ENCODE measurements at places on chromosomes 1 and 21.

DNA sequence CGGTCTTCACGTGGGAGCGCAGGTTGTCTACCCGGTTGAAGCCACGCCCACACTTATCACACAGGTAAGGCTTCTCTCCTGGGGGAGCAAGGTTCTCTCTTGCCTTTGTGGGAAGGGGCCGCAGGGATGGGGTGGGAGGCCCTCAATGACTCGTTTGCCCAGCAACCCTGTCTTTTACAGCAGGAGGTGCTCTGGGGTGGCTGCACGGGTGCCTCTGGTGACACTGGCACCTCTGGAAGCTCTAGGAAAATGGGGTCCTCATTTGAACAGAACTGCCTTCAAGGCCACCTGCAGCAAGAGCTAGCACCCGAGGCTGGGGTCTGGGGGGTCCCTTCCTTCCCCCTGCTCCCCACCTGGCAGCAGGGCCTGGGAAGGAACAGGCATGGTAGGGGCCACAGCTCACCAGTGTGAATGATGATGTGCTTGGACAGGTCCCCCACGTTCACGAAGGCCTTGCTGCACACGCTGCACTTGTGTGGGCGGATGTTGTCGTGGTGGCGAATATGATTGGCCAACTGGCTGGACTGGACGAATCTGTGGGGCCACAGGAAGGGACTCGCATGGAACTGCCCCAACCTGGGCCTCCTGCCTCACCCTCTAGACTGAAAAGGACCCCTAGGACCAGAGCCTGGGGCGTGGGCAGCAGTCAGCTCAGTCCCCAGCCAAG lies 33.1 kb downstream of the ZBTB17 start:
- no peak for DNase-seq

- no peak for DNase-seq
These were observed 61.3 kb upstream of the PLD5 start for GRCh38 chr1:242585616-242586359.

DNA sequence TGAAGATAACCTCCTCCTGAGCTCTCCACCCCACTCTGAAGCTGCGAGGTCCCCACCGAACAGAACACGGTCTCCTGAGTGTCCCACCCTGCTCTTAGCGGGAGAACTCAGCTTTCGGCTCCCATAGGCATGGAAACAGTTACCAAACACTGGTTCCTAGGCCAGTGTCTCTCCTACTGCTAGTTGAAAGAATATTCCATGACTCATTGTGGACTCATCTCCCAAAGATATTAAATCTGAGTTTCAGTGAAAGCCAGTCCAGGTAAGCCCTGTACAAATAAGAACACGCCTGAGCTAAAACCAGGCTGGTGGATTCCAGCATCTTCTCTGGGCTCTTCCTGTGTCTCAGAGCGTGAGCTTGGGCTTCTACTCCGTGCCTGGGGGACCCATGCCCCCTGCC lies 107.5 kb upstream of the CLDN14 start:
- no peak for DNase-seq

- DNase-seq = no peak
These were observed 14.4 kb upstream of the PSMG1 start for GRCh38 chr21:39197448-39198233.

DNA sequence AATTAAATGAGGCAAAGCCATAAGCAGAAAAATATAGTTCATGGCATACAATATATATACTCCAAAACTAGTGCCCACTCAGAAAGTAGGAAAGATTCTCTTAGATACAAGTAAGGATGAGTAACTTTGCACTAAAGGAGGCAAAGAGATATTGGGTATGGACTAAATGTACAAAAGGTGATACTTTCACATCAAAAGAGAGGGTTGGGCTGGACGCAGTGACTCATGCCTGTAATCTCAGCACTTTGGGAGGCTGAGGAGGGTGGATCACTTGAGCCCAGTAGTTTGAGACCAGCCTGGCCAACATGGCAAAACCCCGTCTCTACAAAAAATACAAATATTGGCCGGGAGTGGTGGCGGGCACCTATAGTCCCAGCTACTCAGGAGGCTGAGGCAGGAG lies 6.7 kb downstream of the KYAT3 start:
- no peak for DNase-seq

- DNase-seq = no peak
These were observed 4.8 kb upstream of the HES5 start for GRCh38 chr1:2534687-2535441.

DNA sequence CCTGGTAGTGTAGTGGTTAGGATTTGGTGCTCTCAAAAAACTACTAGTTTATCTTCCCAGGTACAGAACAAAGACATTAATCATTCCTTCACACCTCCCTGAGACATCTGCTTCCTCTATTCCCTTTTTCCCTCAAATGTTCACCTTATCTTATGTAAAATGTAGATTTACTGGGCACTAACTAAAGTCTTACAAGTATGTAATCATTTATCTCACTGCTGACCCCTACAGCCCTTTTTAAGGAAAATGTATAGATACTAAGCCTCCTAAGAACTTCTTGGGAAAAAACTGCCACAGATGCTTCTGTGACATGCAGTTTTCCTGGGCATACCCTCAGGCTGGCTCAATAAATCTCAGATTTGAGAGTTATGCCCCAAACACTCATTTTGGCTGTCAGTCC lies 50.8 kb upstream of the NEK7 start:
- DNase-seq = no peak

GRCh38 chr1:35809114-35810095 lies 1.6 kb downstream of the AGO4 start:
- DNase-seq = no peak

DNA sequence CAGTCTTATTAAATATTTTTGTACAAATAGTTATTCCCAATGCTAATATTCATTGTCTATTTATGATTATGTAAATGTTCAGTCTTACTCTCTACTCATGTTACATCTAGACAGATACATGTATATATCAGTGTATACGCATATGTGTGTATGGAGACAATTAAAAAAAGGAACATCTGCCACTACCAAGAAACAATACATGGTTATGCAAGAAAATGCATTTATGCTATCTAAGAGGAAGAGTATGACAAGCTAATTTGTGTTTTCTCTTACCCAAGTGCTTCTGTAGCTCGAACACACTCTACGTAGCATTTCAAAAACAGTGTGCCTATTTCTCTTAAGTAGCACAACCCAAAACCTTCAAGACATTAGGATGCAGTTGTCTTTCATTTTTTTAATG lies 6.1 kb upstream of the RLF start:
- DNase-seq = no peak

GRCh38 chr1:37354876-37355650 lies 119.3 kb upstream of the ZC3H12A start:
- DNase-seq = no peak

GRCh38 chr21:33070998-33071769 lies 1.2 kb downstream of the OLIG1 start:
- DNase-seq = no peak

DNA sequence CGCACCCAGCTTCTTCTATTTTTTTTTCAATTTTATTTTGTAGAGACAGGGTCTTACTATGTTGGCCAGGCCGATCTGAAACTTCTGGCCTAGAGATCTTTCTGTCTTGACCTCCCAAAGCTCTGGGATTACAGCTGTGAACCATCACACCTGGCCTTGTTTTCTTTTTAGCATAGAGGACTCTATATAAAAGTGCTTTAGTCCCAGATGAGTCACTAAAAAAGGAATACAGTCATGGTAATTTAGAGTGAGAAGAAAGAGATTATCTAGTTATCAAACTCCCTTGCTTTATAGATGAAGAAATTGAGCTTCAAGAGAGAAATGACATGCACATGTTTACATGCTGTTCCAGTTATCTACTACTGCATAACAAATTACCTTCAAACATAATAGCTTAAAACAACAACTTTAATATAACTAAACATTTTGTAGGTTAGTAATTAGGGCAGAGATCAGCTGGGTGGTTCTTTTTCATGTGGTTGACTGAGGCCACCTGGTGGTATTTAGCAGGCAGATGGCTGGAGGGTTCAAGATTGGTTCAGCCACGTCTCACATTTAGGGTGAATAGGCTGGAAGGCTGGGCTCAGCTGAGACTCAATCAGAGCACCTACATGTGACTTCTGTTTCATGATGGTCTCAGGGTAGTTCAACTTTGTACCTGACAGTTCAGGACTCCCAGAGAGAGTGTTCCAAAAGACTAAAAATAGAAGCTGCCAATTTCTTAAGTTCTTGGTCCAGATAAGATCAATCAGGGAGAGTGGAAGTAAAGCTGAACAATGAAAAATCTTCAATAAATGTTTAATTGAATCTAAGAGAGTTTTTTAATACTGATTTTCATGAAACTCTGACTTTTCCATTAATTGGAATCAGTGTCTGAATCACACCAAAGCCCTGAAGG lies 16.9 kb upstream of the MTF2 start:
- no peak for DNase-seq

- no peak for DNase-seq
These were observed 153.6 kb downstream of the HIVEP3 start for GRCh38 chr1:41765152-41765551.

- DNase-seq = no peak
These were observed 376.7 kb upstream of the ADGRL2 start for GRCh38 chr1:81424061-81424460.

DNA sequence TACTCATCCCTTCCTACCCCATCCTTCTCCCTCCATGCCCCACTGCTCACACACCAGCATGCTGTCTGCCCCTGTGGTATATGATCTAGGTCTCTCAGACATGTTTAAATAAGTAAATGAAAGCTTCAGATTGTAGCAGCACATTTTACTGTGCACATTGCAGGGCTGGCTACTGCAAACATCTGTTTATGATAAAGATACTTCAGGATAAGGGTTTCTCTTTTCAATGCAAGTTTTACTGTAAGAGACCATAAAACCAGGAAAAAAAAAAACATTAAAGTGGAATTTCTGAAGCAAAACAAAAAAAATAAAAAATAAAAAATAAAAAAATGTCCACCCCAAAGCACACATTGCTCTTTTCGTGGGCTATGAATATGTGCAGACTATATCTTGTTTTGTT lies 184.4 kb downstream of the USH2A start:
- no peak for DNase-seq

DNA sequence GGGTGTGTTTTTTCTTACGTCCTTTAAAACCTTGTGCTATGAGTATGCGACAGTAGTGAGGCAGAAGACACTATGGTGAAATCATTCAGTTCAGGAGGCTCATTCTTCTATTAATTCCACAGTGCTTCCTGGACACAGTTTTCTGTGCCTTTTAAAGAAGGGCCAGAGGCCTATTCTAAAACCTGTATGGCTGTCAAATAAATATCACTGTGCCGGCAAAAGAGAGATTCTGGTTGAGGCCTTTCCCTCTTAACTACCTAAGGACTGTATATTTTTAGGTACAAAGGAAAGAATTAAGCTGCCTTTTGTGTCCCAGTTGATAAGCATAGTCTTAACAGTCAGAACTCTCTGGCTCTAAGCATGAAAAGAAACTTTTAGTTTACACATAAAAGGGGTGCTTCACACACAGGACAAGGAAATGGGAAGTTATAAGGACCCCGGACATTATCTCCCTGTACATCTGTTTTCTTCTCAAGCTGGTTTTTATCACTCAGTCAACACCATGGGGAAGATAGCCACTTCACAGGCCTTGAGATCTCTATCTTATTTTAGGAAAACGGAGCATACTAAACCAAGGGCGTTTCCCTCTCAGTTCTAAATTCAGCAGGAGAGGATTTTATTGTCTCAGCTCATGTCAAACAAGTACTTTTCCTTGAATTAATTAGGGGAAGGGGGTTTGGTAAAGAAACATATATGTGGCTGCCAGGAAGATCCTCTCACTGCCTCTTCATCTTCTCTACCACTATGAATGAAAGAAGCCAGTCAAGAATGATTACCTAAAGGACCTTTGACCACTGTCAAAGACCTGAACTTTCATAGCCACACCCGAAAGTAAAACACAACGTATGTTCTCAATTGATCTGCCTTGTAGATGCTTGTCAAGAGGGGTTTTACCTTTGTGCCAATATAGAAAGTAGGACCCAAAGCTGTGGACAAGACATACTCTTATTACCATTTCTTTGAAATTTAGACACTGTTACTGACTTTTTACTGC lies 71.4 kb upstream of the HSPA13 start:
- DNase-seq = no peak

GRCh38 chr1:32718527-32718926 lies 16.0 kb upstream of the SYNC start:
- no peak for DNase-seq

GRCh38 chr1:150895618-150896017 lies 8.7 kb downstream of the CTXND2 start:
- DNase-seq = no peak

DNA sequence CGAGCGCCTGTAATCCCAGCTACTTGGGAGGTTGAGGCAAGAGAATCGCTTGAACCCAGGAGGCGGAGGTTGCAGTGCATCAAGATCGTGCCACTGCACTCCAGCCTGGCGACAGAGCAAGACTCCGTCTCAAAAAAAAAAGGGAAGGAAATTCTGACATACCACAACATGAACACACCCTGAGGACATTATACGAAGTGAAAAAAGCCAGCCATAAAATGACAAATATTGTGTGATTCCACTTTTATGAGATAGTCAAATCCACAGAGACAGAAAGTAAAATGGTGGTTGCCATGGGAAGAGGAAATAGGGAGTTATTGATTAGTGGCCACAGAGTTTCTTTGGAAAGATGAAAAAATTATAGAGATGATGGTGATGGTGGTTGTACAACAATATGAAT lies 41.7 kb downstream of the EVI5 start:
- DNase-seq = no peak

DNA sequence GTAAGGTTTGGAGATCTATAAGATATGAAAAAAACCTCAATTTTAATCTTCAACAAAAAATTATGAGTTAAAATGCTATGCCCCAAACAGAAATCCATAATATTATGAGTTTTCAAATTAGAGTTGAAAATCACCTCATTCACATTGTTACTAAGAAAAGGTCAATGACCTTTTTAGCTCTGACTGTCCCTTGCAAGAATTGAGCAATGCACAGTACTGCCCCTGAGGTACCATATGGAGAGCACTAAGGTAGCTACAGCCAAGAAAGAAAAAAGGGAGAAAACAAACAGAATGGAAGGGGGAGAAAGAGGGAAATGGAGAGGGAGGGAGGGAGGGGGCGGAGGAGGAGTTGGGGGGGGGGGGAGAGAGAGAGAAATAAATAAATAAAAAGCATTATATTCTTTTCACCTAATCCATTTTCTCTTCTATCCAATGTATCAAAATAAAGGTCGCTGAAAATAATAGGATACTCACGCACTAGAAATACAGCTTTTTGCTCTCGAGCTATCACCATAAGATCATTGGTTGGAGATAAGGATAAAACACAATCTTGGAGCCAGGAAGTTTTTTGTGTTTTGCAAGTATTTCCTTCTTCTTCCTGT lies 58.8 kb downstream of the RAB3GAP2 start:
- no peak for DNase-seq

- no peak for DNase-seq
These were observed at the start of gene FTCD for GRCh38 chr21:46155514-46156377. Gene FTCD, minus strand, starts transcription at chr21:46155579. Its CDS starts 56 bp downstream, at chr21:46155523.

- no peak for DNase-seq
These were observed 23.5 kb upstream of the ZBTB18 start for GRCh38 chr1:244027491-244028145.
